ENCODE measurements at places on chromosomes 2 and 18. TPM values are rescaled to one million over a fixed set of nuclear protein-coding genes. Genes with fewer than 3 reads are reported as not detected.

FRZB gene
- total RNA-seq: 0.21 TPM

LRPPRC gene
- total RNA-seq: 64.7 TPM

ST6GAL2 gene
- total RNA-seq: 0.23 TPM

TTN gene
- not detected for total RNA-seq

WIPF1 gene
- total RNA-seq: 1.3 TPM

OR6B2 gene
- total RNA-seq: not detected

Measured in airway epithelial cell (primary cell).